Sciatic nerve (tissue), 2 donors: ENCODE measurements at places on chromosomes 16 and 17. TPM values are rescaled to one million over a fixed set of nuclear protein-coding genes. Genes with fewer than 3 reads are reported as not detected.

DNA sequence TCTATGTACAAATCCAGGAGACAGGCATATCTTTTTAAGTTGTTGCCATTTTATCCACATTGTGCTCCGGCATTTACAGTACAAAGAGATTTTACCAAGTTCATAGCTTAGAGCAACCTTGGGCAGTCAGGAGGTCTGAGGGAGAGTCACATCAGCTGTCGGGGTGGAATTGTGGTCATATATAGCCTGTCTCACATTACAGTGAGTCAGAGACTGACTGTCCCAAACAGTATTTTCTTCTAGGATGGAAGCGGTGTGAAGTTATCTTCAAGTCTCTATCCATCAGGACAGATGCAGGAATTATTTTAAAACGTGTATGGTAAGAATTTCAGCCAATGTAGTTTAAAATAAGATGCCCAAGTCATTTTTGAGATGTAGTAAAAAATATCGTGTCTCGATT lies 53.0 kb downstream of the GPRC5B start:
- no peak for DNase-seq

DNA sequence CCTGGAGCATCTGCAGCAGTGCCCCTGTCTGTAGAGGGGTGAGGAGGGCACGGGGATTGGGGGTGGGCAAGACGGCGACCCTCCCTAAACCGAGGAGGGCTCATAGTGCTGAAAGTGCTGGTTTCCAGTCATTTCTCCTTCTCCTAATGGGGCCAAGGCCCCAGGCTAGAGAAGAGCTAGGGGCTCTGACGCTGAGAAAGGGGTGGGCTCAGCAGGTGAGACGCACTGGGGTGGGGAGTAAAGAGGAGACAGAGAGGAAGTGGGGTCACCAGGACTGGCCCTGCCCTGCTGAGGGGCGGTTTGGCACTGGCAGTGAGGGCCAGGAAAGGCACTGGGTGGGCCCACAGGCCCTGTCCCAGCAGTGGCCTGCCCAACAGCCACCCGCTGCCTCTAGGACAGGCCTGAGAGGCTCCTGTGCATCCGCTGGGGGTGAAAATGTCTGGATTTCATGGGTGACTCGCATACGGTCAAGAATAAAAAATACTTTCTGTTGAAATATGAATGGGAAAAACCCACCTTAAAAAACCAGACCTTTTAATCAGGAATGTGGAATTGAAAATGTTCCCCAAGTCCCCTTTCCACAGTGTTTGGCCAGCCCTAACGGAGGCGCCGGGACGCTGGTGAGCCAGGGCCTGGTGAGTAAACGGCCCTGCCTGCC lies 122.4 kb upstream of the SMURF2 start:
- peak; percentile 43 for DNase-seq

- no peak for DNase-seq
Measured at GRCh38 chr17:80453126-80453997, 23.0 kb downstream of the NPTX1 start.

GRCh38 chr16:56192635-56192945 lies 1.3 kb downstream of the GNAO1 start:
- no peak for DNase-seq

GRCh38 chr17:63523253-63523855 lies at the start of gene KCNH6:
KCNH6 (plus strand) TSS chr17:63523358; CDS start chr17:63523414, 56 bp downstream.
- DNase-seq: no peak

DNA sequence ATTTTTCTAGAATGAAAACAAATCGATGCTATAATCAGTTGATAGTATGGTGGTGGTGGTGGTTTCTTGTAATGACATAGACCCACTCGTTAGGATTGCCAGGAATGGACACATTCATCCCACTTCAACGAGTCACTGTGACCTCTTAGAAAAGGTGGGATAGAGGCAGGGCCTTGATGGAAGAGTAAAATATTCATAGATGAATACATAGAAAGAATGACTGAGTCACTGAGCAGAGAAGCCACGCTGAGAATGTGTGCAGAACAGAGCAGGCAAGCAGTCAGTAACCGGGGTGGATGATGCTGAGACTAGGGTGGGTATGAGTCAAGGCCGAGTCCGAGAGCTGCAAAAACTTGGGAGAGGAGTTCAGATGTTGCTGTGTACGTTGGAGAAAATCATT lies 129.9 kb downstream of the PITPNC1 start:
- DNase-seq: no peak

DNA sequence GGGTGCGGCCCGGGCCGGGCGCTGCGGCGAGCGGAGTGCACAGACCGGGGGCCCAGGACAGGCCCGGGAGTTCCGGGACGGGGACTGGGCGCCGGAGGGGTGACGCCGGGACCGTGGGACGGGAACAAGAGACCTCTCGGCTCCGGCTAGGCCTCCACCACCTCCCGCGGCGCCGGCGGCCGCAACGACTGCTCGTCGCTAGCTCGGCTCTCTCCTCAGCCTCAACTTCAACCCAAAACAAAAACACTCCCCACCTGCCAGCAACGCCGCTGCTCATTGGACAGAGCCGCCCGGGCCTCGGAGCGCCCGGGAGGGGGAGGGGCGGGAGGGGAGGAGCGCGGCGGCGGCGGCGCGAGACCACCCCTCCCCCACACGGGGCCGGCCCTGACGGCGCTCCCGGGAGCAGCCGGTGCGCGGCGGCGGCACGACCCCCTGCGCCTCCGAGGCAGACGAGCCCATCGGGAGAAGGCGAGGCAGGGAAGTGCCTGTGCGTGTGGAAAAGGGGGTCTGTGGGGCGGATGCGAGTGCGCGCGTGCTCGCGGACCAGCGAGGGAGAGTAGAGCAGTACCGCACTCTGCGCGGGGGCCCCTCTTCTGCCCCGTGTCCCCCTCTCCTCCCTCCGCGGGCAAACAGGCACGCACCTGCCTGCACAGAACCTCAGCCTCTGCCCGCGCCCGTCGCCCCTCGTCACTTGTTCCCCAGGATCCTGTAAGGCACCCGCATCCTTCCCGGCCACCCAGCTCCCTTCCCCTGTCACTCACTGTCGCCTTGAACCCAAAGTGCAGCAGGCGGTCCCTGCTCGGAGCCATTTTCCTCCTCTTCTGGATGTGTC lies at the start of gene FBXL20:
FBXL20 (minus strand) TSS at position 215 of the 832 bp plus-strand sequence. CDS start 224 bp downstream, outside the sequence.
- peak; percentile 97 for DNase-seq

DNA sequence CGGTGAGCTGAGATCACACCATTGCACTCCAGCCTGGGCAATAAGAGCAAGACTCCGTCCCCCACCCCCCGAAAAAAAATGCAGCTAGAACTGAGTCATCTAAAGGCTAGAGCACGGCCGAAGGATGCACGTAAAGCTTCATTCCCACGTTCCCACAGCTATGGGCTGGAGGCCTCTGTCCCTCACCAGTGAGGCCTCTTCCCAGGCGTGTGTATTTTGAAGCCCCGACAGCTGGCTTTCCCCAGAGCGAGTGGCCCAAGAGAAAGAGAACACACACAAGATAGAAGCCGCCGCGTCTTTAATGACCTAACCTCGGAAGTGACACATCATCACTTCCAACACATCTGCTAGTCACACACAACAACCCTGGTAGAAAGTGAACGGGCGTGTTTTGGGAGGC lies 6.6 kb upstream of the KCTD5 start:
- no peak for DNase-seq

GNAO1 gene
- total RNA-seq: 7.9 TPM

LHX1 gene
- total RNA-seq: not detected

TOP2A gene
- 1.4 TPM for total RNA-seq

ATAD5 gene
- total RNA-seq: 1.5 TPM

TADA2A gene
- 52.0 TPM for total RNA-seq

CCL23 gene
- total RNA-seq: 1.0 TPM

STX1B gene
- 2.1 TPM for total RNA-seq

KREMEN2 gene
- total RNA-seq: not detected
